ENCODE measurements at places on chromosomes 4 and X.

DNA sequence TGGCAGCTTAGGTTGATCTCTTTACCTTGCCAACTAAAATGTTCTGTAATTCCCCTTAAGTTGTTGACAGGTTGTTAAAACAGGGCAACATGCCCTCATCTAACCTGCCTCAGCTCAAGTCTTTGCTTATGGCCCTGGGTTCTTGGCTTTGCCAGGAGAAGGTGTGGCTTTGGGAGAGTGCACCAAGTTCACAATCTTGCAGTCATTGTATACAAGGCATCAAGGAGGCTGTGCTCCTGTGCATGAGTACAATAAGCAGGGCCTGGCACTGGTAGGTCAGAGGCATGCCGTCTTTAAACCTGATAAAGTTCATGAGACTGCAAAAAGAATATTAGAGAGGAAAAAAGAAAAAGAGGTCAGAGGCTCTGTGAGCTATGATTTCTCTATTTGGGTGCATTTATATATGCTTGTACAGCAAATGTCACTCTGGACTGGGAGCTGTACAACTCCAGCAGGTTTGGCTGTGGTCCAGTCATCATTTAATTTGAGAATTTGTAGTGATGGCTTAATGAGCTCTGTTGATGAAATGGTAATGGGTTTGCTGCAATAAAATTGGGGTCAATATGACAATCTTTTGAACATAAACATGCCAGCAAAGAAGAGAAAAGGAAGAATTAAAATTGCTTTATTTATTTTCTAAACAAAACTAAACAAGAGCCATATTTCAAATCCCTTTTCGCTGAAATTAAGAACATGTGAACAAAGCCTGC is 30.3 kb downstream of the AREG start:
- no peak for DNase-seq

GRCh38 chr4:103046416-103047290 is 27.1 kb upstream of the SLC9B1 start:
- peak; percentile 1 for DNase-seq

- DNase-seq: no peak
Measured at GRCh38 chr4:3471098-3471760, 8.1 kb downstream of the DOK7 start.

- no peak for DNase-seq
Measured at GRCh38 chr4:47639531-47639930, 154.5 kb downstream of the ATP10D start.

DNA sequence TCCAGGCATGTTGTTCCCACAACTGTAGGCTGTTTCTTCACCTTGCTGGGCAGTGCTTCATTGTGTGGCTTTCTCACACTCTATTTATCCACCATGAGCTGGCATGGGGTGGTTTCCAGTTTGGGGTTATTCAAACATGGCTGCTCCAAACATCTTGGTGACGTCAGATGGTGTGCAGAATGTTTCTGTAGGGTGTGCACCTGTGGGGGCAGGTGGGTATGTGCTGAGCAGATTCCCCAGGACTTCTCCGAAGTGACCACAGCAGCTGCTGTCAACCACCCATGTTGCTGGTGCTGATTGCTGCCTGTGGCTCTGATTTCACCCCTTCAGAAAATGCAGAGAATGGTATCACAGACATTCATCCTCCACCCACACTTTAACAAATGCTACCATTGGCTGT is 5.0 kb upstream of the PSAPL1 start:
- DNase-seq: no peak

DNA sequence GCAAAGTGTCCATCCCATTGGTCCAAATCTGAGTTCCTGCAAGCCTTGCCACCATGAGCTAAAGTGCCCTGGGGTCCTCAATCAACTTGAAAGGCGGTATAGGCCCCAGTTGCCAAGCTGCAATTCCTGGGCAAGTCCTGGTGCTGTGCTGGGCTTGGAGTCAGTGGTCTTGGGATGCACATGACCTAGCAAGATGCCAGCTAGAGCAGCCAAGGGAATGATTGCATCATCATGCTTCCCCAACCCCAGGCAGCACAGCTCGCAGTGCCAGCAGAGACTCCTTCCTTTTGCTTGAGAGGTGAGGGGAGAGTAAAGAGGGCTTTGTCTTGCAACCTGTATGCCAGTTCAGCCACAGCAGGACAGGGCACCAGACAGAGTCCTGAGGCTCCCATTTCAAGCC is 50.5 kb downstream of the KCNIP4 start:
- no peak for DNase-seq

All from stimulated activated naive CD4-positive, alpha-beta T cell (primary cell).